ENCODE measurements at places on chromosomes 2 and 18.

DNA sequence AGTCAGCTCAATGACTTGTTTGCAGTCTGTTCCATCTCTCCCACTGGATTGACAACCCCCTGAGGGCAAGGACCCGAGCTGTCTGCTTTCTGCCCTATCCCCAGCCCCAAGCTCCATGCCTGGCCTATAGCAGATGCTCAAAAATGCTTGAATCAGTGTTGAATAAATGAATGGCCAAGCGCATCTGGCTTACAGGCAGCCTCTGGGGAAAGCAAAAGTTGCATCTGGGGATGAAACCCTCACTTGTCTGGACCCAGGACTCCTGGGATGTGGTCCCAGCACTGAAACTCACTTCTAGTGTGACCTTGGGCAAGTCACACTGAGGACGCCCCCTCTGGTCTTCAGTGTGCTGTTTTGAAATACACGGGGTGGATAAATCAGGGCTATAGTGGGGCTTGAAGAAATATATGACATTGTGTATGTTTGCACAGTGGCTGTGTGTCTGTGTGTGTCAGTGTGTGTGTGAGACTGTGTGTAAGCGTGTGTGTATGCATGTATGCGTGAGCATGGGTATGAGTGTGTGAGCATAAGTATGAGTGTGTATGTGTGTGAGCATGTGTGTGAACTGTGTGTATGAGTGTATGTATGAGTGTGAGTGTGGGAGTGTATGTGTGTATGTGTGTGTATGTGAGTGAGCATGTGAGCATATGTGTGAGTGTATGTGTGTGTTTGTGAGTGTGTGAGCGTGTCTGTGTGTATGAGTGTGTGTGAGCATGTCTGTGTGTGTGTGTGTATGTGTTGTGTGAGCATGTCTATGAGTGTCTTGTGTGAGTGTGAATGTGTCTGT lies 27.8 kb upstream of the TNS1 start:
- no peak for DNase-seq

DNA sequence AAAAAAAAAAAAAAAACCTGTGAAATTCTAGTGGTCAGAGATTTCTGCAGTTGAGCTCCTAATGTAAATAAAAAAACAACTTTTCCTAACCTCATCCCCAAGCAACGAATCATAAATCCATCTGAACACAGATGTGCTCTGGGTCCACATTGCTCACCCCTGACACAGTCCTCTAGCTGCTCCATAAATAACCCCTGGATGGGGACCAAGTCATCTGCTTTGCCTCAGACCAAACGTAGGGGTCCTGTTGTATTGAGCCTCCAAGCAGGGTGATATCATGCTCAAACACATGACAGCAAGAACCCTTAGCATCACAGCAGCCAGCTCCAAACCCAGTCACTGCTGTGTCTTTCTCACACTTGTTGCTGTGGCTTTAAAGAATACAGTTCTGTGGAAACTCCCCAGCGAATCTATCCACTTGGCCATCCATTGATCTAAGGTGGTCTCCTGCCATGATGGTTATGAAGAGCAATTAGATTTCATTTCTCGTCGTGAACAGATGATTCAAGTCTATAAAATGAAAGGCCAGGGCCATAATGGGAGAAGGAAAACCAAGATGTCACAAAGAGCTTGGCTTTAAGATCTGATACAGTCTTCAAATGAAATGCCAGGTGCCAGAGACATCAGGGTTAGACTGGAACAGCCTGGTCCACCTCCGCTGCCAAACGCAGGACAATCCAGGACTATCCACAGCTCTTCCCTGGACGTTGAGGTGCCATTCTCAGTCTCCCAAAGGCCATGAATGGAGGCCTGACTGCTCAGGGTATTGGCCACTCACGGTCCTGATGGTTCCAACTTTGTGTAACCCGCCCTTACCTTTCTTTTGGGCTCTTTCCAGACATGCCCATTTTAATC lies 39.0 kb downstream of the TBC1D8 start:
- no peak for DNase-seq

- DNase-seq, result no peak
These were observed 40.7 kb downstream of the RALB start for GRCh38 chr2:120293096-120294007.

- DNase-seq, result no peak
These were observed 3.1 kb downstream of the DCC start for GRCh38 chr18:52343138-52343537.

GRCh38 chr2:238784671-238785527 lies 63.0 kb upstream of the TWIST2 start:
- peak; percentile 43 for DNase-seq

- DNase-seq, result no peak
These were observed 391.5 kb upstream of the VWC2L start for GRCh38 chr2:214019229-214019972.

DNA sequence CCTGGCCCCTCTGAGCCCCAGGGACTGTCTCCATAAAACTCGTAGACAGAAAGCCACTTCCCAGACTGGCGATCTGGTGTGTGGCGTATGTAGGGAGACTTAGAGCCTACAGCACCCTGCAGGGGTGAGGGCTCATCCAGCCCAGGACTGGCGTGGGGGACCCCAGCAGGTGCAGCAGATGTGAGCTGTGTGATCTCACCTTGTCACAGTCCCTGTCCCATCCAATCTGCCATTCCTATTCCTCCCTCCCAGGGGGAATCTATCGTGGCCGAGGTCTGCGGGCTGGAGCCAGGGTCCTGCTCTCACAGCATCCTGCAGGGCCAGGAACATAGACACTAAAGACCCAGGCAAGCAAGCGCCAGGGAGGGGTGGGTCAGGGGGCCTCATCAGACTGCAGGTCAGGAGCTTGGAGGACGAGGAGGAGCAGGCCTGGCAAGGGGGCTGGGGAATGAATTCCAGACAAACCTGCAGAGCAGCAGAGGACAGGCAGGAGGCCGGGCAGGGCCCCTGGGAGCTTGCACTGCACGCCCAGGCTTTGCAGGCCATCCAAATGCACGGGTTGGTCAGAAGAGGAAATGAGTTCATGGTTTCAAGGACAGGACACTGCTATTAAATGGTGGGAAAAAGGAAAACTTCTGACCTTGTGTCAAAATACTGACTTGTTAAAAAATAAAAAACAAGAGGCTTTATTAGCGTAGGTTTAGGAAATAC lies 32.5 kb downstream of the HS6ST1 start:
- no peak for DNase-seq

DNA sequence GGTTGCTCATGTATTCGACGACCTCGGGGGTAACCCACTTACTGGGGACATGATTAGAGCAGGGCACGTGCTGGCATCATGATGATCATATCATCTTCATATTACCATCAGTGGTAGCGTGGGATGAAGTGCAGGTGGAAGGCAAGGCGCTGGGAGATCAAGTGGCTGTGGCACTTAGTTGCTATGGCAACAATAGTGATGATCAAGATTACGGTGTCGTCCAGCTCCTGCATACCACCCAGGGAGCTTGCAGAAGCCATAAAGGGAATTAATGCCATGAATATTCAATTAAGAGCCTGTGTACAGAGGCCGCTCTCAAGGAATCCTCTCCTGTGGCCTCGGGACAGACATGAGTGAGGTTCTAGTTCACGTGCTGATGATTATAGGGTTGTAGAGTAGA lies 237.2 kb upstream of the COPS8 start:
- no peak for DNase-seq

DNA sequence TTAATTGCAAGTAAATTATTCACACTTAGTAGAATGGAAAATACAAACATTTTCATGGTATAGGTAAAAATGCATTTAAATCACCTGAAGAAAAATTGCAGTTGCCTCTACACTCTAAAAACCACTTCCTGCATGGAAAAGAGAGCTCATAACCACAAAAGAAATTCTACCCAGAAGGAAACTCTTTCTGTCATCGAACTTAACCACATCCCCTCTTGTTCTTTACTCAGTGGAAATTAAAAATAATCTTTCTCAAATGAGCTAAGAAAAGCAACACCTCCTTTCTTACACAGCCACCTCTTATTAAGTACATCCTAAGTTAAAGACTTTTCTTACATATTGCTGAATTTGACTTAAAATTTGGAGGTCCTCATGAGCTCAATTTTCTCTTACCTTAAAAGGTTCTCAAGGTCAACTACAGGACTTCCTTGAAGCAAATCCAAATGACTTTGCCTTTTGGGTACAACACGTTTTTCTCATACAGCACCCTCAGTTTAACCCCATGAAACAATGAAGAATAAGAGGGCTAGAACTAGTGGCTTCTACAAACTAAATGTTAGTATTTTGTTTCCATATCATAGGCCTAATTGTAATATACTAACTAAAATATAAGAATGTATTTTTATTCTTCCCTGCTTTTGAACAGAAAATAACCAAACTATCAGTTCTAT lies 109.1 kb upstream of the CRIM1 start:
- no peak for DNase-seq

- no peak for DNase-seq
These were observed 292.0 kb upstream of the CDH2 start for GRCh38 chr18:28468901-28469300.

DNA sequence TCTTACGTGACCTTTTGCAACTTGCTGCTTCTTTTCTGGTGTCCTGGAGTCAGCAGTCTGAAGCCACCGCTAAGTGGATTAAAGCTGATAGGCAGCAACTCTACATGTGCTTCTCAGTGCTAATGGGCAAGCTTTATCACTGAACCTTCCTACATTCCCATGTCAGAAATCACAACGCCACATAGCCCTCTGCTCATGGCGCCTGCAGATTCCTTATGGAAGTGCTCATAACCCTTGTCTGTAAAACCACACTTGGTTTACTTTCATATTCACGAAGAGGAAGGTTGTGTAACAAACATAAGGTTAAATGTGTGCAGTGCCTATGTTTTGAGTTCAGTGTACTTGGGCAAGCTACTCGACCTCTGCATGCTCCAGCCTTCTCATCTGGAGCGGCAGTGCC lies 319.8 kb downstream of the FBXO15 start:
- DNase-seq, result no peak

DNA sequence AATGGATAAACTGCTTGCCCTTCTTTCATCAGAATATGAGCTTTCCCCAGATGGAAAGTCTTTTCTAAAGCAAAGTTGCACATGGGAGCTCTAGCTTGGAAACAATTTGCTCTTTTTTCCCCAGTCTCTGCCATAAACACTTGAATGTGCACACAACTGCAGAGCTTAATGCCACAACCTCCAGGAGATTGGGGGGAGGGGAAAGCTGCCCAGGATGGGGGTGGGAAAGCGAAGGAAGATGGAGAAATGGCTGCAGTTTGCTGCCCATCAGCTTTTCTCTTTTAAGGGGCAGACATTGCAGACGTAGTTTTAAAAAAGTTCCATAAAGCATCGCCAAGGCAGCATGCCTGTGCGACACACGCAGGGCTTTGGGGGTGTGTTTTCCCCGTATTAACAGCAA lies 1.5 kb downstream of the ACKR3 start:
- DNase-seq, result no peak

DNA sequence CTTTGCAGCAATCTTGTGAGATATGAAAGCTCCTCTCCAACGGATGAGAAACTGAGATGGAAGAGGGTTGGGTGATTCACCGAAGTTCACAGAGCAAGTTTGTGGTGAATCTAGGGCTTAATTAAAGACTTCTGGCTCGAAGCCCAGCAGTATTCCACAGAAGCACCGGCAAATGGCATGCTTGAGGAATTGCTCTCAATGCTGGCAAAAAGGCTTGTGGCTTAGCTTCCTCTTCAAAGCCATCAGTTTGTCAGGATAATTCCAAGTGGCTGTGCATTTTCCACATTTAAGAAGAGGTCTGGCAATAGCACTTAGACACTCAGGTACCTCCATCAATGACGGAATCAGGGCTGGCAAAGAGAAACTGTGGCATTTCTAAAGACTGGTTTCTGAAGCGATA lies 98.7 kb upstream of the SLC66A3 start:
- DNase-seq, result no peak

DNA sequence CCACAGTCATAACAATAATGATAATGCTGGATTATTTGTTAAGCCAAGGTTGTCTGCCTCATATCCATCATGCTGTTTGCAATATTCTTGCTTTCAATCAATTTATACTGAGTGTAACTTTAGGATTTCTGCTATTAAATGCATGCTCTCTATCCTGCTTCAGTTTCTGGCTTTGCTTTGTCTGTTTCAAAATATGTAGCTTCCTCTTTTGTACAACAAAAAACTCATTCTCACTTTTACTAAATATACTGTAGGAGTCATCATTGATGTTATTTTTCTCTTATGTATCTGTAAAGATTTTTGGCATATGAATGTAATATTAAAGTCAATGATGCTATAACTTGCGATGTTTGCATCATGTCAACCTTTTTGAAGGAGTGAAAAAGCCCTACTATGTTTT lies 149.3 kb downstream of the GPD2 start:
- DNase-seq, result no peak

GRCh38 chr2:39682066-39682692 lies 16.5 kb downstream of the TMEM178A start:
- DNase-seq, result no peak

- DNase-seq, result no peak
These were observed 112.2 kb upstream of the NABP1 start for GRCh38 chr2:191565647-191566198.

DNA sequence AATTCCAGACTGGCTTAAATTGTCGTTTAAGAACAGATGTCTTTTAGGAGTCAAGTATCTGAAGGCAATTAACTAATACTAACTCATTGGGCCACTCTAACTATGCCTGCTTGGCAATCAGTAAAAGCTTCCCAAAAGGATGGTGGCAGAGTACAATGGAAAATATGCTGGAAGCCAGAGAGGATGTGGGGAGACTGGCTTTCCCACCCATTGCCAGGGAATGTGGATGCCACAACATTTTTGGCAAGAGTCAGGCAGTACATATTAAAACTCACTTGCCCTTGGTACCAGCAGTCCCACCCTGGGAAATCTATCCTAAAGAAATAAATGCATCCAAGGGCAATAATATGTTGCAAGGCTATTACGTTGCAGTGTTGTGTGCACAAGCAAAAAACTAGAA lies 74.0 kb upstream of the FZD7 start:
- DNase-seq, result no peak

GRCh38 chr2:233828546-233829192 lies 25.7 kb downstream of the HJURP start:
- no peak for DNase-seq

DNA sequence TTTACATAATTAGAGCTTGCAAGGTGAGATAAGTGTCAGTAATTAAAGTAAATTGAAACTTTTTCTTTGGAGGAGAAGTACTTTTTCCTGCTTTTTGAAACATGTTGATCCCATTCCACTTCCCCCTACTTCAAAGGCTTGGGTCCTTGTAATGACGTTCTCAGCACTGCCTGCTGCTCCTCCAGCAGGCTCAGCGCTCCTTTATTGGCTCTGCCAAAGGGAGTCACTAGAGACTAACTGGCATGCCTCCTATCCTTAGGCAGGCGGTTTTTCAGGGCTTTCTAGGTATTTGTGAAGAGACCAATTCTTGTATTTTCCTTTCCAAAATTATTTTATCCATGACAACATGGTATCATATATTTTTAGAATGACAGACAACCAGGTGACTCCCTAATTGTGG lies 43.9 kb upstream of the ACADL start:
- DNase-seq, result no peak

GRCh38 chr2:32925283-32925815 lies 21.4 kb upstream of the LTBP1 start:
- DNase-seq, result no peak

DNA sequence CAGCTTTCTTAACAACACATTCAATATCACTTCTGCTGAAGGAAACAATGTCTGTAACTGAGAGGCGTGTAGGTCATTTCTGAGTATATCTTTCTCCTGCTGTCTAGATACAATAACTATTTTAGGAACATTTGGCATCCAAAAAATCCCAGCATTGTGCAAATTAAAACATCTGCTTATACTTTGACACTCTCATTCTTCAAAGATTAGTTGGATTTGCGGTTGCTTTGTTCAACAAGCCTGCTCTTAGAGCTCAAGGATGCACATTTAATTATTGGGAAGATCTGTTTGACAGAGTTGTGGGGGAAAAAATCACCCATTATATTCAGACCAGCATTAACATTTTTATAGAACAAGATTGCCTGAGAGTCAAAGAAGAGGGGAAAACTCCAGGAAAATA lies 449.5 kb upstream of the HNRNPA3 start:
- no peak for DNase-seq

Measured in NCI-H526 treated with DMSO at 0.1 percent for 48 hours (cell line).